Stimulated activated CD4-positive, alpha-beta T cell treated with anti-CD3 and anti-CD28 coated beads, Interleukin-1b, Interleukin-23, amount 100 ng/mL, for 1 hour (primary cell): ENCODE measurements at places on chromosomes 3 and 15.

GRCh38 chr3:171563298-171563697, 103.1 kb upstream of the TNIK start:
- no peak for DNase-seq

GRCh38 chr3:143565951-143566350, 282.3 kb downstream of the SLC9A9 start:
- no peak for DNase-seq

- DNase-seq: peak; percentile 5
Observed at GRCh38 chr15:68352401-68353062, 75.0 kb downstream of the FEM1B start.

DNA sequence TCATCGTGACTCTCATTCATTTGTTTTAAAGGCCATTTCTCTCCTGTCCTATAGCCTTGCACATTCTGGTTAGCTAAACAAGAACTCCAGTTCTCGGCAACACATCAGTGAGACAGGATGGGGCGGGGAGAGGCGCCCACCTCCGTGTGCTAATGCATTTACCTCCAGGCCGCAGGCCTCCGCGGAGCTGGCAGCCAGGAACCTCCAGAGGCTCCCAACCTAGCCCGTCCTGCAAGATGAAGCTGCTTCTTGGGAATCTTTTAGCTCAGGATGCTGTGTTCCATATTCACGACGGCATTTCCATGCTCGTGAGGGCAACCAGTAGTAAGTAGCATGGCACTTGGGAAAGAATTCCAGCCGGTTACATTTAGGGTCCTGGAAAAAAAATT, 47.9 kb downstream of the RGMA start:
- no peak for DNase-seq
